ENCODE measurements at places on chromosomes 1 and 21. TPM values are rescaled to one million over a fixed set of nuclear protein-coding genes. Genes with fewer than 3 reads are reported as not detected.
A peak's percentile ranks its signal among the peaks of the same experiment; 100 is the strongest.

- DNase-seq, result peak; percentile 63
These were observed 10.6 kb downstream of the GFI1 start for GRCh38 chr1:92476071-92476631.

- no peak for DNase-seq
These were observed 52.1 kb upstream of the PRMT6 start for GRCh38 chr1:107004421-107004820.

DNA sequence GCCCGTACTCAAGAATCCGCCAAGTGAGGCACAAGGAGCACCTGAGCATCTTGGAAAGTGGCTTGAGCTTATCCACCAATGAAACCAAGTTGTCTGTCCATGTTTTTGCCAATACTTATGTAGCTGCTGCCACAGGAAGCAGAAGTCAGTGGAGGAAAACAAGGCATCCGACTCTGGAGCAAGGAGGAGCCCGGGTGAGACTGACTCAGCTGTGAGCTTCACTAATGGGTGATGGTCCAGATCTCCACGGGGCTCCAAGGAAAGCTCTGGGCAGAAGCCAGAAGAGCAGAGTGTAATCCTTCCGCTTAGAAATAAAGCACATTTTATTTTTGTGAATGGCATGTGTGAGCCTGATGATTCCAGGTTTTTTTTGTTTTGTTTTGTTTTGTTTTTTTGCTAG, 12.3 kb upstream of the SSR2 start:
- no peak for DNase-seq

DNA sequence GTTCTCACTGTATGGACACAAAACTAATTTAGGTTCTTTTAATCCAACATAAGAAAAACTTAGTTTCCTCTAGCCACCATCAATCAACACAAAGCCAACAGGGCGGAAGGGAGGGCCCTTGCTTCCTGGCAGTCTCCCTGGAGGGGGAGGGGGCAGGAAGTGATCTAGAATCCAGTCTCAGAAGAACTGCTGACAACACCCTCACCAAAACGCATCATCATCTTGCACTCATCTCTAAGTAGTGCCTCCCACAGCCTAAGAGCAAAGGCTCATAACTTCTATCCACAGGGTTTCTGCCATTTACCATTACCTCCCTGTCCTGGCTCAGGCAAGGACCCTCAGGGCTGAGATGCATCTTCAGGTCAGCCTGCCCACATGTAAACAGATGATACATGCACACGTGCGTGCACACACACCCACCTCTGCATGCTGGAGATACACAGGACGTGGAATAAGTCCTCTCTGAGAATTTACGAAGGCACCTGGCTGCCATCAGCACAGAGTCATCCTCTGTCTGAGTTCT, 20.5 kb downstream of the HIVEP3 start:
- peak; percentile 35 for DNase-seq

The UTS2 gene
- not detected for polyA plus RNA-seq

GRCh38 chr1:228368801-228369607, 37.6 kb downstream of the TRIM11 start:
- no peak for DNase-seq

- no peak for DNase-seq
These were observed 43.2 kb downstream of the ELK4 start for GRCh38 chr1:205588636-205589035.

The MYCBP gene
- polyA plus RNA-seq, result 63.8 TPM

- DNase-seq, result no peak
These were observed 171.8 kb downstream of the FCRL5 start for GRCh38 chr1:157380523-157380922.

The LMX1A gene
- not detected for polyA plus RNA-seq

The TLCD4 gene
- not detected for polyA plus RNA-seq

The LCK gene
- polyA plus RNA-seq, result 1,069 TPM

The FNDC10 gene
- 0.89 TPM for polyA plus RNA-seq

- DNase-seq, result no peak
These were observed 3.1 kb upstream of the CD2 start for GRCh38 chr1:116751146-116751545.

The GUCA2A gene
- not detected for polyA plus RNA-seq

GRCh38 chr1:60510162-60510561, 436.6 kb upstream of the C1orf87 start:
- no peak for DNase-seq

DNA sequence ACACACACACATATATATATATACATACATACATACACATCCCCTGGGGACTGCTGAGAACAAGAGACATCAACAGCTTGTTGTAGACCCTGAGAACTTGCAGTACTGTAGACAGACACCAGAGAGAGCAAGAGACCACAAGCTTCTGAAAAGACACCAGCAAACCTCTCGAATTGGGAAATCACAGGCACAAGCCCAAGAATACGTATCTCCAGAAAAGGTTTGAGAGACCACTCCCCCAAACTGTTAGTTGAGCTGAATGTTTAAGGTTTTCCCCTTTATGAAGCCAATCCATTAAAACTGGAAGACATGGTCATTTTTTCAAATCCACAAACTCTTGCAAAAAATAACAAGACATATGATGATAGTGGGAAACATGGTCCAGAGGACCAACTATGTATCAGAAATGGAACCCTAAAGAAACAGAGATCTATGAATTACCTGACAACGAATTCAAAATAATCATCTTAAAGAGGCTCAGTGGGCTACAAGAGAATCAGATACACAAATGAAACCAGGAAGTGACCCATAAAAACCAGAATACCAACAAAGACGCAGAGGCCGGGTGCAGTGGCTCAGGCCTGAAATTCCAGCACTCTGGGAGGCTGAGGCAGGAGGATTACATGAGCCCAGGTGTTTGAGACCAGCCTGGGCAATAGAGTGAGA, 45.1 kb downstream of the SLC2A1 start:
- peak; percentile 46 for DNase-seq

- no peak for DNase-seq
These were observed 300.0 kb downstream of the BARHL2 start for GRCh38 chr1:90417126-90417525.

The OR2M3 gene
- not detected for polyA plus RNA-seq

GRCh38 chr1:15137809-15138208, 15.7 kb upstream of the TMEM51 start:
- no peak for DNase-seq

The CLEC20A gene
- polyA plus RNA-seq, result not detected

The FDPS gene
- 105 TPM for polyA plus RNA-seq

GRCh38 chr1:96365596-96366390, 355.8 kb upstream of the PTBP2 start:
- DNase-seq, result no peak

The SHISA4 gene
- polyA plus RNA-seq, result not detected

DNA sequence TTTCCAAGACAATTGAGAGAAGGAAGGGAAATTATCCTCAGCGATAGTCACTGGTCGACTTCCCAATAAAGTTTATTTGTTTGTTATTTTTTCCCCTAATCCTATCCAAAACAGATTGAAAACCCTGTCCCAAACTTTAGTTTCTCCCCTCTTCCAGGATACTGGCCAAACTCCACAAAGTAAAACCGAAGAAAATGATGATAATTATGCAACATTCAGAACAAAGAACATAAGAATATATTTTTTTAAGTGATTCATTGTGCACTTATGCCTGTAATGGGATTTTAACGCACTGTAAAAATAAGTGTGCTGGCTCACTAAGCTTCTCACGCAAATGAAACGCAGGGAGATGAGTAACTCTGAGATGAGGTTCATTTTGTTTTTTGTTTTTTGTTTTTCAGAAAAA, 6.0 kb downstream of the GLIS1 start:
- no peak for DNase-seq

DNA sequence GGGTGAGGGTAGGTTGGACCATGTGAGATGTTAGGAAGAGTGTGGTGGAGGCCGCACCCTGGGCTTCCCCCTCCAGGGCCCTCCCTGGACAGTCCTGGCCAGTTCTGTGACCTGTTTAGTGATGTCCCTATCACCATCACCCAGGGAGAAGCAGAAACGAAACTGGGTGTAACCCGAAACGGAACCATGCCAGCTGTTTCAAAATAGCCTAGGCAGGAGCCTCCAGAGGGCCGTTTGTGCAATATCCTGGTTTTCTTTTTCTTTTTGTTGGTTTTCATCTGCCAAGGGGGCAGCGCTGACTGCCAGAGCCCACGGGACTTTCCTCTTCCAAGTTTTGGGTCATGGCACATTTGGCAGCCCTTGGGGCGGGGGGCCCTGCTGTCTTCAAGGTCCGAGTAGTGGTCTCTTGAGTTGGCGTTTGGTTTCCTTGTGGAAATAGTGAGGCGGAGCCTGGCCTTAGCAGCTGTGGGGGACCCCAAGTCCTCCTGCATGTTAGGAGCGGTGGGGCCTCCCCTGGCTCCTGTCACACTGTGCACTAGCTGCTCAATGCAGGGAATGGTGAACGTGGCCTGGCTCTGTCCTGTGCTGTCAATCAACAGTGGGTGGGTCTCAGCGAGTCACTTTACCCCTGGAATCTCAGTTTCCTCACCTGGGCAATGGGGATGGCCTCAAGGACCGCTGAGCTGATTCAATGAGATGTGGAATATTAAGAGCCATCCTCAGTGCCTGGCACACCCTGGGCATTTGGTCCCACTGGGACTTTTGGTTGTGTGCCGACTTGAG, 90.7 kb downstream of the ARHGEF10L start:
- DNase-seq, result no peak

- no peak for DNase-seq
These were observed 54.9 kb downstream of the AK5 start for GRCh38 chr1:77336729-77337128.

The DIRAS3 gene
- polyA plus RNA-seq, result not detected

- peak; percentile 62 for DNase-seq
These were observed 23.6 kb downstream of the GPA33 start for GRCh38 chr1:167066333-167067122.

The CDK18 gene
- 0.32 TPM for polyA plus RNA-seq

DNA sequence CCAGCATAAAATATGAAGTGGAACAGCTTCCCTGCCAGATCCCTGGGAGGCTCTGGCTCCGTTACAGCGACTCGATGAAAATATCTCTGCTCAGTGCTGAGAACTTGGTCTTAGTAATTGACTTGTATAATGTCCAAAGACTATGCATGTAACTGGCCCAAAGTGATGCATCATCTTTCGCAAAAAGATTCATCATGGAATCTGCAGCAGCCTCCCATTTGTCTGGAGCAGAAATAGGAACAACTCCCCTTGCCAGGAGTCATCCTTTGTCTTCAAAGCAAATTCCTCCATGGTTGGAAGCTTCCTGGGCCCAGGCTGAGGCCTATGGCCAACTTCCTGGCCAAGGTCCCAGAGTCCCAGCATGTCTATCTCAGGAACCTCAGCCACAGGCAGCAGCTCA, 16.9 kb upstream of the SLC6A17 start:
- DNase-seq, result no peak

DNA sequence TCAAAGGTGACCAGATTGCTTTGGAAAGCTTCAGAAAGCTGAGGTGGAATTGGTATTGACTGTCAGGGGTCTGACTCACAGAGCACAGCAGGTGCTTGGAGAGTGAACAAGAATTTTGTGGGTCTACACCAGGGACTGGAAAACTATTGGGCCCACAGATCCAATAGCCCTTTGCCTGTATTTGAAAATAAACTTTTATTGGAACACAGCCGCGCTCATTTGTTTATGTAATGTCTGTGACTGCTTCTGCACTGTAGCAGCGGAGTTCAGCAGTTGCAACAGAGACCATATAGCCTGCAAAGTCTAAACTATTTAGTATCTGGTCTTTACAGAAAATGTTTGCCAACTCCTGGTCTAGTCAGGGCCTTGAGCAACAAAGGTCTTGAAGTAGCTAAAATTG, 315.6 kb downstream of the NFIA start:
- DNase-seq, result no peak

GRCh38 chr1:47564570-47564969, 126.7 kb downstream of the FOXD2 start:
- no peak for DNase-seq

- DNase-seq, result no peak
These were observed 10.0 kb downstream of the GBP5 start for GRCh38 chr1:89262643-89263042.

DNA sequence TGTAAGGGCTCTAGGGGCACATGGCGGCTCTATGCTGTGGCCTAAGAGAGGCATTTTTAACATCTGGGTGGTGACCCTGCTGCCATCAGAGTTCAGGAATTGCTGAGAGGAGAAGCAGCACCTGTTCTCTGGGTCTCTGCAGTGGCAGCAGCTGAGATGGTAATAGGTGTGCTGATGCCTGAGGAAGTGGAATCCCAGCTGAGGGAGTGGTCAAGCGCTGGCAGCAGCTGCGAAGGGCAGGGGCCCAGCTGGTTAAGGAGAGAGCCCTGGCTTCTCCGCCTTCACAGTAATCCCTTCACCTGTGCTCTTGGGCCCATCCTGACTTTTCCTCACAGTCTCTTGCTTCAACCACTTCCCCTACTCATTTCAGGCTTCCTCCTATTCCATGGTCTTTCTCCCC, 39.8 kb downstream of the GJA5 start:
- DNase-seq, result no peak

DNA sequence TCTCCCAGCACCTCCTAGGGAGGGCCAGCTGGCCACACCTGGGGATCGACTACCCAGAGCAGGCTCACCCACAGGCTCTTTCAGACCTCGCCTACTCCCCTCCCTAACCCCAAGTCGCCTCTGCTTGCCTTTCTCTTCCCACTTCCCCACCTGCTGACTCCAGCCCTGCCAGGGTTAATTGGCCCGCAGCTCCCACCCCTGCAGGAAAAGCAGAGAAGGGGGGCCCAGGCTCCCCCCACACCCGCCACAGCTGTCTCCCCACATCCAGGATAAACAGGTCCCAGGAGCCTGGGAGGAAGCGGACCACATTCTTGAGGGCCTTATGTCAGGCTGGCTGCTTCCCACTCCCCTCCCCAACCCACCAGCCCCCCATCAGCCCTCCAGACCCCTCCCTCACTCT, 45.0 kb downstream of the TAS1R2 start:
- DNase-seq, result no peak

DNA sequence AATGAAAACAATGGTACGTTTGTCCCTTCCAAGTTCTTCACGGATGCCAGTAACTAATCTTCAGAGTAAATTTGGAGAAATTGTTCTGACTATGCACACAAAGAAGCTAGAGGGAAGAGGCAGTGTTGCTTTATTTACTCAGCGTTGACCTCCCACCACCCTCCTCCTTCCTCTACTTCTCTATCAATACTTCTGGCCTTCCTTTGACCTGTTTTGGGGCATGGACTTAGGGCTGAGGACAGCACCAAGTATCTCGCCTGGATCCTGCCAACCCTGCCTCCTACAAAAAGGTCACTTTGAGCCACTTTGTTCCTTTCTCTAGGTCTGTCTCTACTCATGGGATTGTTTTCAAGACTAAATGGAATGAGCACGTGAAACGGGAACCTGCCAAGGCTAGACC, 282.6 kb downstream of the DSCAM start:
- DNase-seq, result no peak

- DNase-seq, result no peak
These were observed 49.5 kb upstream of the KCNK2 start for GRCh38 chr1:215032911-215033526.

The NEXN gene
- 0.74 TPM for polyA plus RNA-seq

Data from naive thymus-derived CD8-positive, alpha-beta T cell (primary cell).